ENCODE measurements at places on chromosomes 2 and 18.

DNA sequence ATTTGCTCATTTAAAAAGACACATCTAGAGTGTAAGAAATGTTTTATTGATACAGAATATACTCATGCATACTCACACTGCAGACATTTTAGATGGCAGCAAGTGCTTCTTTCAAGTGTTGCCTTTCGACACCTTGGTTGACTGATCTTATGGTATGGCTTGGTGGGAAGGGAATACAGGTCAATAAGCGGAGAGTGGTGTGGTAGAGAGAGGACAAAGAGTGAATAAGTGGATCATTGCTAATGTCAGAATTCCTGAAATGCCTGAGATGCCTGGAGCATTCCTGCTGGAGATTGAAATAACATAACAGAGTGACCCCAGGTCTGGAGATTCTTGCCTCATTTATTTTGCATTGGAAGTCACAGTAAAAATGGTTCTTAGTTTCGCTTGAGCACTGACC lies 76.7 kb downstream of the RND3 start:
- no peak for DNase-seq

DNA sequence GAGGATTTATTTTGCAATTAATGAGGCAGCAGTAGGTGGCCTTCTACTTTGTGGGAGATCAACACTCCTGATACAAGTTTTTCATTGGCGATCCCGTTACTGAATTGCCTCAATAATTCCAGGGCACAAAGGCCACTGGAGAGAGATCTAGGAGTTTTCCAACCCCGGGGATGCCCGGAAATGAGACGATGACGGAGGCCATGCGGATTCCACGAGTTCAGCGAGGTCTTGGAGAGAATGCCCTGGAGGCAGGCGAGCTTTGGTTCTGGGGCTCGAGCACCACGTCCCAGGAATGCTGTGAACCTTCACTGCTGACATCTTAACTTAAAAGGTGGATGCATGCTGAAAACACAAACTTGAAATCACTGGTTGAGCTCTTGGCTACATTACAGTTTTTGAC lies 74.2 kb downstream of the LDLRAD4 start:
- no peak for DNase-seq

DNA sequence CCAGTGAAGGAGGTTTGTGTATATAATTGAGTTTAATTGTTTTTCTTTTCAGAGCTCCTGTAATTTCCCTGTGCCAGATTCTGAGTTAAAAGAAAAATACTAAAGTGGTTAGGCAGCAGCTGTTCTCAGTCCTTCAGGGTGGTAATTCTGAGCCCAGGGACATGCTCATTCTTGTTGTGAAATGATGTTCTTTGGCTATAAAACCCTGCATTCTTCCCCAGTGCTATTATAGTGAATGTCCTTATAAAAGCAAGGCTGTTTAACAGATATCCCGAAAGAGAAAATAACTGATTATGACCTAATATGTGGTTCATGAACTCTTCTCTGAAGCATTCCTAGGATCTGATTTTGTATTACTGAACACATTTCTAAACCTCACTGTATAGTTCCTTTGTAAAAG lies 34.0 kb downstream of the ADAM23 start:
- DNase-seq: no peak

- DNase-seq: no peak
Measured at GRCh38 chr2:158773121-158773520, 22.0 kb upstream of the DAPL1 start.

DNA sequence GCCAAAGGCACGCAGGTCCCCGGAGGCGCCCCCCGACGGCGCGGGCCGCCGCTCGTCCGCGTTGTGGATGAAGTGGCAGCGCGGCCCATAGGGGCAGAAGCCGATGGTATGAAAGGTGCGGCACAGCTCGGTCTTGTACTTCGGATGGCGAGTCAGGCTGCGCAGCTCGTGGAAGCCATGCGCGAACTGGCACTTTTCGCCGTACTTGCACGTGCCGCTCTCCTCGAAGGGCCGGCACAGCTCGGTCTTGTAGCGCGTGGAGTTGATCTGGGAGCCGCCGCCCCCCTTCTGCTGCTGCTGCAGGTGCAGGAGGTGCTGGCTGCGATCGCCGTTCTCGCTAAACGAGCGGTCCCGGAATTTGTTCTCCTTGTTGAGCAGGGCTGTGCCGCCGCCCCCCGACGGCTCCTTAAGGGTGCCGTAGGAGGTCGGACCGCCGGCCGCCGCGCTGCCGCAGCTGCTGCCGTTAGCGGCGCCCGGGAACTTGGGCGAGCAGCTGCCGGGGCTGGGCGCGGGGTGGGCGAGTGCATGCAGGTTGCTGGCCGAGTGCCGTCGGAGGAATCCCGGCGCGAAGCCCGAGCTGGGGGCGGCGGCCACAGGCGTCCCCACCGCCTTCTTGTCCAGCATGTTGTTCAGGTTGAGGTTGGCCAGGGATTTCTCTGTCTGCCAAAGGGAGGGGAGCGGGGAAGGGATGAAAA lies 1.2 kb downstream of the ZFP36L2 start:
- peak; percentile 58 for DNase-seq

- DNase-seq: no peak
Measured at GRCh38 chr2:204608237-204608939, 63.1 kb downstream of the PARD3B start.

DNA sequence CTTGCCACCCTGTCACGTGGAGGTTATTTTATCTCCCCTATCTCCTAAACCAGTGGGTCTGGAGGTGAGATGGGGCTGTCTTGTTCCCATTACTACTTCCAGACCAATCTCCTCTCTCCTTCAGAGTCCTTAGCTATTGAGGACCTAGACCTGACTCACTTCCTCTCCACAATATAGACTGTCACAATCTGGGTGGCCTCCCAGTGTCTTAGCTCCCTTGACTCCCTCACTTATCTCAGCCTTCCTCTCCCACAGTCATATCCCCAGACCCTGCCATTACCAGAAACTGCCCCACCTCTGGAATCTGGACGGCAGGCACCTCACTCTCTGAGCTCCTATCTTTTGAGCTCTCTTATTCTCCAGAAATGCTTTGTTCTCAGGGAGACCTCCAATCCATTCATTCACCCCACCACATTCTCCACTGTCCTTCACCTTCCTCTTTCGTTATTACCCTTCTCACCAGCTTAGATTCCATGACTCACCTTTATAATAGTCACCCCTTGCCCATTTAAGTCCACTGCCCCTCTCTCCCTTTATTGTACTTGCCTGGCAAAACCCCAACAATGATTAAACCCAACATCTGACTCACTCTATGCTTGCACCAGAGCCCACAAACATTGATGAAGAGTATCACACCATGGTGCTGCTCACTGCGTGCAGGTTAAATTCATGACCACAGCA lies 23.3 kb upstream of the SIX3 start:
- DNase-seq: no peak

- DNase-seq: no peak
Measured at GRCh38 chr2:205500951-205501350, 181.3 kb upstream of the NRP2 start.

DNA sequence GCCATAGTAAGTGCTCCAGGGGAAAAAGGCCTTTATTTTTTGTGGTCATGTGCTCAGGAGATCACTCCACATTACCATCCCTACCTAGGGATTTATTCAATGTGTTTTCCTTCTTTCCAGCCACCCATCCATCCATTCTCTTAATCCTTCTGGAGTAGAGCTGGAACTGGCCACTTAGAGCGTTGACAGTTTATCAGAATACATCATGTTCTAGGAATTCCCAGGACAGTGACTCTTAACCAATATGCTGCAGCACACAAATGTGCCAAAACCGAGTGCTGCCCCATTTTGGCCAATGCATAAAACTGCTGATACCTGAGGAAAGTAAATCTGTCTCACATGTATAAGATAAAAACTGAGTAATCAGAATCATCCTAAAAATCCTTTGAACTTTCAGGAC lies 63.7 kb downstream of the FARSB start:
- DNase-seq: no peak

- DNase-seq: no peak
Measured at GRCh38 chr2:191512216-191512835, 165.6 kb upstream of the NABP1 start.

GRCh38 chr2:226020176-226020575 lies 620.7 kb downstream of the NYAP2 start:
- DNase-seq: no peak

- no peak for DNase-seq
Measured at GRCh38 chr2:64698177-64698643, 44.5 kb upstream of the SERTAD2 start.

DNA sequence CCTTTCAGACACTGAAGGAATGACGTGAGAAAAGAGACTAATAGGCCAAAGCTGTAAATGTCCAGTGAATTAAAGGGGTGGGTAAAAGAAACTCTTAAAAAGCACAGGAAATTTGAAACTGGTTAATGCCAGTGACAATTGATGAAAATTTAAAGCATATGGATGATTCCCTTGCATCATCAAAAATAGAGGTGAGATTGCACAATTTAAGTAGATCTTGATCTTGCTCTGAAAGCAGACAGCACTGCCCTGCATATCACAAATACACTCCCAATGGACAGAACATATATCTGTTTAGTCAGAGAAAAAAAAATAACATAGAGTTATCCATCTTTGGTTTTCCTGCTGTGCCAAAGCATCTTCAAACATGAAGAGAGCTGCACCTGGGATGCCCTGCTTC lies 86.7 kb upstream of the UBE2E3 start:
- DNase-seq: no peak

DNA sequence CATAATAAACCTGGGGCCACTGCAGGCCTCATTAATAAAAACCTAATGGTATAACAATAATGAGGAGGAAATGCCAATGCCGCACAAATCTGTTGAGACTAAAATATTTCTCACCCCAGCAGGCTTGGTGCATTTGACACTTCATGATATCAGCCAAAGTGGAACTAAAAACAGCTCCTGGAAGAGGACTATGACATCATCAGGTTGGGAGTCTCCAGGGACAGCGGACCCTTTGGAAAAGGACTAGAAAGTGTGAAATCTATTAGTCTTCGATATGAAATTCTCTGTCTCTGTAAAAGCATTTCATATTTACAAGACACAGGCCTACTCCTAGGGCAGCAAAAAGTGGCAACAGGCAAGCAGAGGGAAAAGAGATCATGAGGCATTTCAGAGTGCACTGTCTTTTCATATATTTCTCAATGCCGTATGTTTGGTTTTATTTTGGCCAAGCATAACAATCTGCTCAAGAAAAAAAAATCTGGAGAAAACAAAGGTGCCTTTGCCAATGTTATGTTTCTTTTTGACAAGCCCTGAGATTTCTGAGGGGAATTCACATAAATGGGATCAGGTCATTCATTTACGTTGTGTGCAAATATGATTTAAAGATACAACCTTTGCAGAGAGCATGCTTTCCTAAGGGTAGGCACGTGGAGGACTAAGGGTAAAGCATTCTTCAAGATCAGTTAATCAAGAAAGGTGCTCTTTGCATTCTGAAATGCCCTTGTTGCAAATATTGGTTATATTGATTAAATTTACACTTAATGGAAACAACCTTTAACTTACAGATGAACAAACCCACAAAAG lies 580.9 kb upstream of the TMEFF2 start:
- DNase-seq: no peak

DNA sequence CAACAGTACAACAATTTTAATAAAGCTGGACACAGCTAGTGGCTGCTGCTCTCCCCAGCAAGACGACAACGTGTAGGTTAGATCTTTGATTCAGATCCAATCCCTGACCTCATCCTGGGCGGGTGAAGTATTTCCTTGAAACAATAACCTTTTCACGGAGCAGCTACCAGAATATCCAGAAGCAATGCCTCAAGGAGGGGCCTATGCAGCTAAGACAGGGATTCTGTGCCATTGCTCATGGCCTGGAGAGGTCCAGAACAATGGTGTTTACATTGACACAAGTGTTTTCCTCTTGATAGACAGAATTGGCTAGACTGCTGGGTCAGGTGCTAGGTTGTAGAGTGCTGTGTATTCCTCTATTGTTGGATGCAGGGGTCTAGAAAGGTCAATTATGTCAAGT lies 520.1 kb downstream of the BCL11A start:
- DNase-seq: no peak

- no peak for DNase-seq
Measured at GRCh38 chr2:109208071-109208950, 79.3 kb downstream of the SH3RF3 start.

- no peak for DNase-seq
Measured at GRCh38 chr2:221997100-221997499, 301.7 kb downstream of the PAX3 start.

DNA sequence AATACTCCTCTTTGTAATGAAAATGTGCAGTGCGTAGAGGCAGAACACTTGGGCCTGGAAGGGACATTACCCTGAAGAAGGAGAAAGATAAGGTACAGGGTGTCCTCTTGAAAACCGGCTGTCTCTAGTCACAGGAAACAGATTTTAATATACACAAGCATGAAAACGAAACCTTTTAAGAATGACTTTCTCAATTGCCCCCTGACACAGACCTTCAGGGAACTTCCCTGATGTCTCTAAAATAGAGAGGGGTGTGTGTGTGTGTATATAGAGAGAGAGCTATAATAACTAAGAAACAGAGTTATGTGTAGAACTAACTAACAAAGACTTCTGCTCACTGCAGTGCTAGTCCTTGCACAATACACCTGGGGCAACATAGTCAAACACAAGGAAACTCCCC lies 780.0 kb downstream of the CNTNAP5 start:
- no peak for DNase-seq

DNA sequence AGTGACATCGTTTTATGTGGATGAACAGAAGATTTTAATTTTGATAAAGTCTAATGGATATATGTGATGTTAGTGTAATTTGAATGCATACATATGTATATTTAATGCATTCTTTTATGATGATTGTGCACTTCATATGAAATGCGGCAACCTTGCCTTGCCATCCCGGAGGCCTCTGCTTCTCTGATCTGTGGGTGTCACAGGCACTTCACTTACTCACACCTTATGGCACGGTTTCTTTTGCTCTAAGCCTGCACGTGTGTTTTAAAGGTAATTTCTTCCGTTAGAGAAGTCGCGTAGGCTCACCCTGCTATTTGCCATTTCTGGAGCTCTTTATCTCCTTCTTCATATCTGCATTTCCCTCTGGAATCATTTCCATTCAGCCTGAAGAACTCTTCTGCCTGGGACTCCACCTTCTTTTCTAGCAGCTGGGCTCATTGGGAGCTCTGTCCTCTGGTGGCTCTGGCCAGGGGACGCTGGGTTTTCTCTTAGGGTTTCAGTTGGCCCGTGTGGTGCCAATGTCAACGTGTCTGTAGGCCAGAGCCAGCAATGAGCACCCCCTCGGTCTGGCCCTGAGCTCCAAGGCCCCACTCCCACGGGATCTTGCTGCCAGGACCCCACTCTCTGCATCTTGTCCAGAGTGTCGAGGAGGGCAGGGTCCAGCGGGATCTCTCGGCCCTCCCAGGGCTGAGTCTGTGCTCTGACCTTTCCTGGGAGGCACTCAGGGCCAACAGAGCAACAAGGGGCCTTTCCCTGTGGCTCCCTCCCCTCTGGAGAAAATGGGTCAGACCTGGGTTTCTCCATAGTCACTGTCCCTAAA lies 97.3 kb downstream of the RTP5 start:
- DNase-seq: no peak

DNA sequence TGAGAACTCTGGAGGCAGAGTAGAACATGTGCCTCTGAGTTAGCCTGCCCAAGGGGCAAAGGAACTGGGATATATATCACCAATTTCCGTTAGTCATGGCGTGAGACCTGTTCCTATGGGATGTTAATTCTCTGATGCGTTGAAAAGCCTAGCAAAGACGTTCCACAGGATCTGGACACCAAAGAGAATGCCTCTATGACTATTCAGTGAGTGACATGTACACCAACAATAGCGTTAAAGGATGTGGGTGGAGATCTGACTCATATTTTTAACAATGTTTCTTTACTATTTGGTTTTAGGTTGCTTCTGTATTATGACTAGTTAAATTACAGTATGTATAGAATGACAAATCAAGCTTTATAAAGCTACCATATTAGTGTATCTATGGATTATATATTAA lies 320.9 kb upstream of the MC4R start:
- DNase-seq: no peak
